Neuronal stem cell (in vitro differentiated cells): ENCODE measurements at places on chromosomes 2 and 18.

GRCh38 chr18:62409821-62410220 is 84.7 kb downstream of the TNFRSF11A start:
- DNase-seq: no peak

DNA sequence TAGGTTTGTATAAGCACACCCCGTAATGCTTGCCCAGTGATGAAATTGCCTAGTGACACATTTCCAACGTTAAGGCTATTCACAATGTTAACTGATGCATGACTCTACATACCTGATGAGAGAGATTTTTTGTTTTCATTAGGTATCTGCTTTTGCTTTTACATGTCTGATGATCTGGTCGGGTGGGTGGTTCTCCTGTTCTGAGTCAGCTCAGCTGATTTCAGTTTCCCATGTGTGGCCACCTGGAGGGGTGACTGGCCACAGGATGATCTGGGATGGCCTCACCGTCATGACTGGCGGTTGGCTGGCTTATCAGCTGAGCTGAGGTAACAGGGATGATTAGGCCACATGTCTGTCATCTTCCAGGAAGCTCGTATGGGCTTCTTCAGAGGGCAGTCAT is 33.8 kb upstream of the ACYP2 start:
- no peak for DNase-seq

- DNase-seq: no peak
These were observed 95.0 kb downstream of the MAPRE2 start for GRCh38 chr18:35136248-35136647.

DNA sequence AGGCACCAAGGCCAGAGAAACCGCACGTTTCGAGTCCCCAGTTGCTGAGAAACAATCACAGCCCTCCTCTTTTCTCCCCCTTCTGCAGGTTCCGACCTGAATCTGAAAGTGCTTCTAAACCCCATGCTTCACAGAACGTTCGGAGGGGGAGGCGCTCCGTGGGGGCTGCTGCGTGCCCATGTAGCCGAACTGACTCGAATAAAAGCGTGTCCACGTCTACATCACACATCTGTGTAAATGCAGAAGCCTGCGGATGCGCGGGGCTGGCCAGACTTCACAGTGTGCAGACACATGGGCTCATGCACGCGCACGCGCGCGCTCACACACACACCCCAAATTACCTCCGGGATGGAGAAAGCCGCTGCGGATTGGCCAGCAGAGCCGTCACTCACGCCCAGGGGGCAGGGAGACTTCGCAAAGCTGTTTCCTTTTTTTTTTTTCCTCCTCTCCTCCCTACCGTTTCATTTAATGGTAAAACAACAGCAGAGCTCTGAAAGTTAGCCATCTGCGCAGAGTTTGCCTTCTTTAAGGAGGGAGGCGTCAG is 2.3 kb downstream of the ZNF516 start:
- peak; percentile 99 for DNase-seq

GRCh38 chr2:58479535-58480140 is 238.5 kb upstream of the FANCL start:
- no peak for DNase-seq

GRCh38 chr18:77016936-77017335 is 115.6 kb downstream of the MBP start:
- no peak for DNase-seq

- no peak for DNase-seq
These were observed 65.1 kb upstream of the GPR45 start for GRCh38 chr2:105176429-105176828.

DNA sequence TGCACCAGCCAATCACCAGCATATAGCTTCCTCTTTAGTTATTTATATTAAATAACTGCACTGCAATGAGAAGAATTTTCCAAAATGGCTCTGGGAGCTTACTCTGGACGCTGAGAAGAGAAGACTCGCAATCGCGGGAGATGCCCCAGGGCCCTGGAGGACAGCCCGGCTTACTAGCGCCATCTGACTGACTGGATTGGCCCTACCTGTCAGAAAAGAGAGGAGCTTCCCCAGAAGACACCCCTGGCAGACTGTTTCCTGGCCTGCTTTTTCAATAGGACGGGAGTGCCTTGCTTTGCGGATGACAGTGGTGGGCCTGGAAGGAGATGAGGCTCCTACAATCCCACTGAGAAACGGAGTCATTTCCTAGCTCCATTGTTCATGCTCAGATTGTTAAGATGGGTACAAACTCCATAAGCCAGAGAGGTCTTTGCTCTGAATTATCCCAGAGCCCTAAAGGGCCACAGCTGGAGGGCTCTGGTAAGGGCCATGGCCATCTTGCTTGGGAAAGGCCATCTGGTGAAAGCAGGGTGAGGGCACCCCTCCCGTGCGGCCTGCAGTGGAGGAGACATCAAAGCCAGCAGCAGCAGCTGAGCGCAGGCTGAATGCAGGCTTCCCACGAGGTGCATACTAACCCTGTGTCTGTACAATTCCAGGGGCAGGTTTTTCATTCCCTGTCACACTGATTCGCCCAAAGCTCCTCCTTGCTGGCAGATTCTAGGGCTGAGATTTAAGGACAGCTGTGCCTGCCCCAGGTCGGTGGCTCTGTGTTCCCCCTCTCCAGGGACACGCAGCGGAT is 92.1 kb downstream of the GALR1 start:
- DNase-seq: no peak

DNA sequence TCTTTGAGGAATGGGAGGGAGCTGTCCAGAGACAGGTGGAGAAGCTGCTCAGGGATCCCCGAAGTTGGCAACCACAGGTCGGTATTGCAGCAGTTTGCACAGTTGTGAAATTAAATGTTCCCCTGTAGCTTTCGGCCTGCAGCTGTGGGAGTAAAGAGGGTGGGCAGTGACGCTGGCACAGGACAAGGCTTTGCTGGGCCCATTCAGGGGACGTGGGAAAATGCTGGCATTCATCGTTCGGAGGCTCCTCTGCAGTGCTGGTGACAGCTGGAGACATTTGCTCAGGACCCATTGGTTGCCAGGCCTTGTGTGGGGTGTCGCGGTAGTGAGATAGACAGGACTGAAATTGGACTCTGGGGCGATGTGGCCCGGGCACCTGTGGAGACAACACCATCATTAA is 173.7 kb downstream of the MYCN start:
- no peak for DNase-seq

GRCh38 chr2:70966681-70967080 is 11.7 kb upstream of the ANKRD53 start:
- no peak for DNase-seq

- DNase-seq: no peak
These were observed 62.0 kb downstream of the MBD2 start for GRCh38 chr18:54162431-54162830.

GRCh38 chr2:208142925-208143799 is 2.8 kb downstream of the CRYGB start:
- no peak for DNase-seq

- DNase-seq: no peak
These were observed 12.8 kb downstream of the ARHGAP25 start for GRCh38 chr2:68747413-68747812.

DNA sequence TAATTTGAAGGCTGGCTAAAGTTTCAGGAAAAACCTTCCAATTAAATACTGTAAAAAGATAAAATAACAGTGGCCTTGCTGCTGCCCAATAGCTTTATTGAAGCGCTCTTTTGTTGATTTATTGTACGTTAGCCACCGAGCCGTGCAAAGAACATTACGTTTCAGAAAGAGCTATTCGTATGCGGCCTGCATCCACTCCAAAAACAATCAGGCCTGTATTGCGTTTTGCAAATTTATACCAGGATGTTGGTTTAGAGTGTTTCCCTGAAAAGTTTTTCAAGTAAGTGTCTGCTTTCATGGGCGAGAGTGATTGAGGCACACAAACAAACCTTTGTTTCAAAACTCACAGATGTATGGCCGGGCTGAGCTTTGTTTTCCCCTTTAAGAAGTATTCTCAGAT is 257.2 kb upstream of the SALL3 start:
- no peak for DNase-seq

- DNase-seq: no peak
These were observed 90.4 kb upstream of the RBMS1 start for GRCh38 chr2:160583813-160584537.

DNA sequence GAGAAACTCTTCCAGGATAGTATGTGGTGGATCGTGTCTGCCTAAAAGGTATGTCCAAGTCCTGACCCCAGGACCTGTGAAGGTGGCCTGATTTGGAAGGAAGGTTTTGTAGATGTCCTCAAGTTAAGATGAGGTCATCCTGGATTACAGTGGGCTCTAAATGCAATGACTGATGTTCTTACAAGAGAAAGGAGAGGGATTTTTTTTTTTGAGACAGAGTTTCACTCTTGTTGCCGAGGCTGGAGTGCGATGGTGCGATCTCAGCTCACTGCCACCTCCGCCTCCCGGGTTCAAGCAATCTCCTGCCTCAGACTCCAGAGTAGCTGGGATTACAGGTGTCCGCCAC is 19.9 kb downstream of the MBP start:
- DNase-seq: no peak

DNA sequence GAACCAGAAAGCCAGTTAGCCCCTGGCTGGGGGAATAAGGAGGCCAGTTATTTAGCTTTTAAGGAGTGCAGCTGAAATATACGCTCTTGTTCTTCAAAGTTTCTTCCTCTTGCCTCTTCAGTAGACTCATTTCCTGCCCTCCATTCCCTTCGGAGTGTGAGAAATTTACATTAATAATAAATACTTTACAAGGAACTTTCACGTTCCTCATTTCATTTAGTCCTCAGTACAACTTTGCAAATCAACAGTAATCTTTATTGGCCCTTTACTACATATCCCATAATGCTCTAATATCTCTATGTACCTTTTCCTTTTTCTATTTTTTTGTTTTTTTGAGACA is 15.6 kb downstream of the PLCD4 start:
- DNase-seq: no peak

DNA sequence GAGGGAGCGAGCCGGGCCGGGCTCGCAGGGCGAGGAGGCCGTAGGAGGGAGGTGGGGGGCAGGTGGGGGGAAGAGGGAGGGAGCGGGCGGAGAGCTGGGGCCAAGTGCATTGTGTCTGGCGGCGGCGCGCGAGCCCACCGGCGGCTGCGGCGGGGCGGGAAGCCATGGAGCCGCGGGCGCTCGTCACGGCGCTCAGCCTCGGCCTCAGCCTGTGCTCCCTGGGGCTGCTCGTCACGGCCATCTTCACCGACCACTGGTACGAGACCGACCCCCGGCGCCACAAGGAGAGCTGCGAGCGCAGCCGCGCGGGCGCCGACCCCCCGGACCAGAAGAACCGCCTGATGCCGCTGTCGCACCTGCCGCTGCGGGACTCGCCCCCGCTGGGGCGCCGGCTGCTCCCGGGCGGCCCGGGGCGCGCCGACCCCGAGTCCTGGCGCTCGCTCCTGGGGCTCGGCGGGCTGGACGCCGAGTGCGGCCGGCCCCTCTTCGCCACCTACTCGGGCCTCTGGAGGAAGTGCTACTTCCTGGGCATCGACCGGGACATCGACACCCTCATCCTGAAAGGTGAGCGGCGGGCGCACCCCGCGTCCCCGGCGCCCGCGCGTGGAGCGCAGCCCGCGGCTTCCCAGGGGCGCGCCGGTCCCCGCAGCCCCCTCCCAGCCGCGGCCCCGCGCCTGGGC is at the start of gene TMEM178A:
Gene TMEM178A, plus strand, starts transcription at position 107 of the 680 bp plus-strand sequence. Its CDS starts 58 bp downstream, at position 165.
- no peak for DNase-seq

DNA sequence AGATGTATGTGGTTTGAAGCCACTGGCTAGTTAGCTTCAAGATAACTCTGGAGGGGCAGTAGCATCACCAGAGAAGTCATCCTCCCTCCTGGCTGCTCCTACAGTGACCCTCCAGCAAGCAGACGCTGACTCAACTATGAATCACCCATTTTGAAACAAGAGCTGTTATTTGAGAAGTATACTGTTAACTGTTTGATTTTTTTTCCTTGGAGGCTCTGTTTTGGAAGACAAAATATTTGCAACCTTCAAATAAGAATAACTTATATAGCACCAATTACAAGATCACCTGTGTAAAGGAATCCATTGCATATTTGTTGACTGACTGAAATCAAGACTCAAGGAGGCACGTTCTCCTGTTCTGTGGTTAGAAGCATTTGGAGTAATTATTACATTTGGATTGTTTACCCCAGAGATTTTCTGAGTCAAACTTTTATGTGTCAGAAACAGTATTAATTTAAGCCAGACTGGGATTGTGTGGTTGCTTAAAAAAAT is 313.8 kb downstream of the MTX2 start:
- DNase-seq: no peak

DNA sequence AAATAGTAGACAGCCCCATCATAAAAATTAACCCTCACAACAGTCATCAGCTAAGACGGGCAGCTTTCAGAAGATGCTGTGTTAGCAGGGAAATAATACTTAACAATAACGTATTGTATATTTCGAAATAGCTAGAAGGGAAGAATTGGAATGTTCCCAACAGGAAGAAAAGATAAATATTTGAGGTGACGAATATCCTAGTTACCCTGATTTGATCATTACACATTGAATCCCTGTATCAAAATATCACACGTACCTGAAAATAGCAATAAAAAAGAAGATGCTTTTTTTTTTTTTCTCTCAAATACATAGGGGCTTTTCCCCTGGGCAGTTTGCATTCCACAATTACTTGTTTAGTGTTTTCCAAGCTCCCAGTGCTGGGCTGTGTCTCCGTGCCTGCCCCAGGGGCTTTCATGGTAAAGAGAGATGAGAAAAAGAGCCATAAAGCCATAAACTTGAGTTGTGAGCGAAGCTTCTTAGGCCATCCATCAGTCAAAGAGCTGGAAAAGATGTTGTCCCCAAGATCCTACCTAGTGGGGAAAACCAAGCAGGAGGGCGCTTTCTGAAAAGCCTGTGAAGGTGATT is 183.0 kb upstream of the REV1 start:
- no peak for DNase-seq

- DNase-seq: no peak
These were observed 33.1 kb downstream of the EVA1A start for GRCh38 chr2:75527676-75528075.

DNA sequence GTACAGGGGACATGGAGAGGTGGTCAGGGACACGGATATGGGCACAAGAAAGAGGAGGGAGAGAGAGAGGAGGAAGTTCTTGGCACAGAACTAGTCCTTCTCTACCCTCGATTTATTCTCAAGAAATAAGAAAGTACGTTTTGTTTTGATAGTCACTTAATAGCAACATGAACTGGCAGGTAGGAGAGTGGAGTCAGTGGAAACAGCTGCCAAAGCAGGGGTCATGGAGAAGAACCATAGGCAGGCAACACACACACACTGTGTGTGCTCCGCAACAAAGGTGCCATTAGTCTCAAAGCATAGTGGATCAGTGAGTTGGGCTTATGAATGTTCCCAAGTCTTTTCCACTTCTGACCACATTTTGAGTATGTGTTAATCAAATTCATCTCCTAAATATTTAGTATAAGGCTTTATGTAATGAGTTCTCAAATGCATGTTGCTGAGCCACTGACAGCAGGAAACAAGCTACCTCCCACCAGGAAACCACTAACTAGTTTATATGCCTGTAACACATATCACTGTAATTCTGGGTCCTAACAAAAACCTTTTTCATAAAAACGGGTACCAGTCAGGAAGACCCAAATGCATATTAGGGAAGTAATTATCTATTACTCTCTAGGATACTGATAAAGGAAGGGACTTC is 41.1 kb downstream of the IWS1 start:
- DNase-seq: no peak
